B cell (primary cell): ENCODE measurements at places on chromosomes 7 and 10.

GRCh38 chr7:139618482-139619366 lies 95.2 kb downstream of the CLEC2L start:
- H3K36me3 ChIP-seq = peaks cover 17% of the 10 kb centered on the region
- DNase-seq = peak; percentile 20
- H3K27me3 ChIP-seq = no peaks in the 10 kb centered on the region
- H3K27ac ChIP-seq = no peak overlapping the region
- no peak overlapping the region for H3K4me3 ChIP-seq

GRCh38 chr10:103082683-103083082 lies 110.4 kb downstream of the NT5C2 start:
- H3K36me3 ChIP-seq = peaks cover 2% of the 10 kb centered on the region
- H3K4me3 ChIP-seq = no peak overlapping the region
- no peaks in the 10 kb centered on the region for H3K4me1 ChIP-seq
- H3K27ac ChIP-seq = no peak overlapping the region

DNA sequence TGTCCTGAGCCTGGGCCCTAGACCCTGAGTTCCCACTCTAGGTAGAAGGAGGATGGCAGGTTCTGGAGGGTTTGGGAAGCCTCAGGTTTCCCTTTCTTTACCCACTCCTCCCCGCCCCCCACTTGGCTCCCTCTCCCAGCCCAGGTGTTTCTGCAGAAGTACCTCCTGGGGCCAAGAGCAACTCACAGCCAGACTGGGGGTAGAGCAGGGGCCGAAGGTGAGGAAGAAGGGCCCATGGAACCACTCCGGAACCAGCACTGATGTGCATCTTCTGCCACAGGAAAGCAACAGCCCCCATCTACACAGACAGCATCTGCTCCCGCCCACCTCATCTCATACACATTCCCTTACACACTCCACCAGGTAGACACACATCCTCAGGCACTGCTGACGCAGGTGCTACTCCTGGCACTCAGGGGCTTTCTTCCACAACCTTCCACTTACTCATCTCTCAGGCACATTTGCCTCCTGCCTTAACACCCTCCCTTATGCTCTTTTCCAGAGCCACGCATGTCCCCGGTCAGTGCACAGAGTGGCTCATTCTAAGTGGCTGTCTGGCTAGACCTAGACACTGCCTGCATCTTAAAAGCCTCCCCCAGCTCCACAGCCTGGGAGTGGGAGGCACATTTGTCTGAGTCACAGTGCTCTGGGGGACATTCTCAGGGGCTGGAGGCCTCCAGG lies 1.8 kb downstream of the EPHB6 start:
- no peaks in the 10 kb centered on the region for H3K27me3 ChIP-seq
- peaks cover under 1% of the 10 kb centered on the region for H3K36me3 ChIP-seq
- peaks cover 24% of the 10 kb centered on the region for H3K4me1 ChIP-seq

- H3K36me3 ChIP-seq = no peaks in the 10 kb centered on the region
- H3K4me1 ChIP-seq = no peaks in the 10 kb centered on the region
- DNase-seq = no peak
- H3K4me3 ChIP-seq = no peak overlapping the region
- H3K27me3 ChIP-seq = peaks cover 2% of the 10 kb centered on the region
Observed at GRCh38 chr10:101749047-101750016, 26.6 kb downstream of the FGF8 start.

DNA sequence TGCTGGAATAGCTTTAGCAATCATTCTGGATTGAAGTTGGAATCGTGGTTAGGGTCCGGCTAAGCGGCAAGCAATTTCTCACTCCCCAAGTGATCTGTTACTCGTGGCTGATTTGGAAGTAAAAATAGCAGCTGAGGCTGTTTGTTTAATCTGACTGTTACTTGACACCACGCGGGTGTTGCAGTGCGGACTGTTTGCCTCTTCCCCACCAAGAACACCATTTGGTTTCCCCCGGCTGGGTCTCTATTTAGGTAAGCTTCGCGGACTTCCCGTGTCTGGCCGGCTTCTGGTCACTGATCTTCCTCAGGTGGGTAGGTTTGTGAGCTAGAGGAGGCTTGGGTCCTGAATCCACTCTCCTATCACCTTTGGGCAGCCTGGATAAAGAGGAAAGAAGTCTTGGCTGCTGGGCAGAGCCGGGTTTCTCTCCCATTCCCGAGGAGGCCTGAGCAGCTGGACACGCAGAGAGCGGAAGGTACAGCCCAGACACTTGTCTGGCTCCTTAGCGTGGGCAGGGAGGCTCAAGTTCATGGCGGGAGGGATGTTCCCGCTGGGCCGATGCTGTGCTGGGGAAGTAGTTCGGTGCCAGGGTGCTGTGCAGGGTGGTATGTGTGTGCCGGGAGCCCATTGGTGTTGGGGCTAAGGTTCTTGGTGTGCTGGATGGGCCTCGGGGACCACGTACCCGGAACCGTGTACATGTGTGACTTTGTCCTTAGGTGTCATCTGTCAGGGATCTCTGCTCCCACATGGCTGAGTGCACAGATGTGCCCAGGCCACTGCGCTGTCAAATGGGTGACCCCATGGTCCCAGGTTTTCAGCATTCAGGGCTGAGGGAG lies at the start of gene C10orf71:
C10orf71 (plus strand) TSS at position 188 of the 833 bp plus-strand sequence. CDS start 23,376 bp downstream, outside the sequence.
- no peak within 1 kb of the TSS for H3K27ac ChIP-seq
- H3K36me3 ChIP-seq = no peaks in the 10 kb centered on the region
- no peaks in the 10 kb centered on the region for H3K27me3 ChIP-seq
